Astrocyte (in vitro differentiated cells and primary cell): ENCODE measurements at places on chromosomes 5 and 9. TPM values are rescaled to one million over a fixed set of nuclear protein-coding genes. Genes with fewer than 3 reads are reported as not detected.

Gene CDC20B
- total RNA-seq, result 0.11 and 0.17 TPM in 2 replicates

- no peak for DNase-seq
Observed at GRCh38 chr5:170142196-170142595, 36.5 kb downstream of the FOXI1 start.

- DNase-seq, result no peak
Observed at GRCh38 chr5:133373121-133373870, 239.0 kb downstream of the FSTL4 start.

GRCh38 chr9:98942906-98943681 is 613 bp upstream of the COL15A1 start:
- DNase-seq, result no peak

GRCh38 chr5:136046246-136046645 is 17.5 kb downstream of the TGFBI start:
- no peak for DNase-seq

Gene CTXN3
- total RNA-seq, result not detected in 2 replicates

- DNase-seq, result peak; percentile 26
Observed at GRCh38 chr9:113807173-113808061, 68.7 kb upstream of the ZNF618 start.

GRCh38 chr5:67963789-67964519 is 251.6 kb upstream of the PIK3R1 start:
- no peak for DNase-seq

Gene GARIN3
- not detected in 2 replicates for total RNA-seq

Gene SPATA31D1
- total RNA-seq, result not detected in 2 replicates

Gene SLC22A4
- total RNA-seq, result 4.1 and 4.5 TPM in 2 replicates

Gene OCLN
- total RNA-seq, result 12.1 and 15.3 TPM in 2 replicates

Gene LRRC8A
- 103 and 104 TPM in 2 replicates for total RNA-seq

Gene PNPLA7
- total RNA-seq, result 2.6 and 2.9 TPM in 2 replicates

GRCh38 chr5:60972231-60972630 is 27.2 kb downstream of the NDUFAF2 start:
- DNase-seq, result no peak

- peak; percentile 67 for DNase-seq
Observed at GRCh38 chr9:34430843-34431437, 27.4 kb downstream of the FAM219A start.

GRCh38 chr5:62306896-62307689 is 1.1 kb downstream of the KIF2A start:
- DNase-seq, result peak; percentile 34

Gene CER1
- 2.2 and 2.8 TPM in 2 replicates for total RNA-seq

DNA sequence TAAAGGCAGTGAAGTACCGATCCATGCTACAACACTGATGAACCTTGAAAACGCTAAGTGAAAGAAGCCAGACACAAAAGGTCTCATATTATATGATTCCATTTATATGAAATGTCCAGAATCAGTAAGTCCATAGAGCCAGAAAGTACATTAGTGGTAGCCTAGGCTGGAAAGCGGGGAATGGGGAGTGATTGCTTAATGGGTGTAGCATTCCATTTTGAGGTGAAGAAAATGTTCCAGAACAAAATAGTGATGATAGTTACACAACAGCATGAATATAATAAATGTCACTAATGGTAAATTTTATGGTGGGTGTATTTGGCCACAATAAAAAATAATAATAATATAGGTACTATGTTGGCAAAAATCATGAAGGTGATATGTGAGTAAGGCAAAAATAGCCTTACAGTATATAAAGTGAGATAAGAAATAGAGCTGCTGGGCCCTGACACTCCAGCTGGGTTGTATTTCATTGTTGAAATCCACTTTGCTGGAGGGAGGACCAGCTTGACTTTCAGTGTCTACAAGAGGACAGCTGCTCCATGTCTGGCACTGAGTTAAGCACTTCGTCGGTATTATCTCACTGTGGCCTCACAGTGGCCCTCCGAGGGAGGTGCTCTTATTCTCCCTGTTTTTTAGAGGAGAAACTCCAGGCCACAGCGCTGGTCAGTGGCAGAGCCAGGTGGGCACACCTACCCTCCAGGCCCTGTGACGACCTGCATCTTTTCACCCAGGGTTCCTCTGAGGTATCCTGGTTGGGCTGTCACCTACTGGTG is 22.4 kb upstream of the ANGPTL2 start:
- no peak for DNase-seq
